Stimulated activated CD4-positive, alpha-beta T cell treated with anti-CD3 and anti-CD28 coated beads, TNF-alpha, amount 100 ng/mL, for 4 hours (primary cell): ENCODE measurements at places on chromosomes 1 and 21.

- DNase-seq: no peak
Observed at GRCh38 chr1:162305969-162306368, 70.7 kb downstream of the SPATA46 start.

GRCh38 chr1:67217417-67217816 is 51.2 kb downstream of the IL23R start:
- DNase-seq: no peak

- no peak for DNase-seq
Observed at GRCh38 chr1:217253985-217254384, 376.9 kb downstream of the GPATCH2 start.

DNA sequence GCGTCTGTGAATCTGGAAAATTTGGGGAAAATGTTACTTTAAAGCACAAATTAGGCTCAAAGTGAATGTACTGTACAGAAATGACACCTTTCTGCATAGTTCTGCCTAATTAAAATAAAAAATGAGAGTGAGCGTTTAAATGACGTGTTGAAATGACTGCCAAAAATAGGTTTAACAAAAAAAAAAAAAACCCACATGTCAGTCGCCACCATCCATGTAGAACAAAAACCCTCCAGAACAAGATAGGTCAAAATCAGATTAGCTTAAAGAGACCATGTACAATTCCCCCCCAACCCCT is 745 bp downstream of the PARP1 start:
- DNase-seq: no peak

GRCh38 chr1:247453245-247453644 is 4.7 kb downstream of the OR2B11 start:
- DNase-seq: no peak

GRCh38 chr1:184322253-184322652 is 64.6 kb upstream of the C1orf21 start:
- DNase-seq: no peak

GRCh38 chr1:111990878-111991718 is 1.6 kb upstream of the KCND3 start:
- DNase-seq: no peak

GRCh38 chr1:227897704-227898438 is 49.9 kb downstream of the WNT9A start:
- no peak for DNase-seq

- no peak for DNase-seq
Observed at GRCh38 chr1:240465531-240465940, 146.4 kb downstream of the GREM2 start.

DNA sequence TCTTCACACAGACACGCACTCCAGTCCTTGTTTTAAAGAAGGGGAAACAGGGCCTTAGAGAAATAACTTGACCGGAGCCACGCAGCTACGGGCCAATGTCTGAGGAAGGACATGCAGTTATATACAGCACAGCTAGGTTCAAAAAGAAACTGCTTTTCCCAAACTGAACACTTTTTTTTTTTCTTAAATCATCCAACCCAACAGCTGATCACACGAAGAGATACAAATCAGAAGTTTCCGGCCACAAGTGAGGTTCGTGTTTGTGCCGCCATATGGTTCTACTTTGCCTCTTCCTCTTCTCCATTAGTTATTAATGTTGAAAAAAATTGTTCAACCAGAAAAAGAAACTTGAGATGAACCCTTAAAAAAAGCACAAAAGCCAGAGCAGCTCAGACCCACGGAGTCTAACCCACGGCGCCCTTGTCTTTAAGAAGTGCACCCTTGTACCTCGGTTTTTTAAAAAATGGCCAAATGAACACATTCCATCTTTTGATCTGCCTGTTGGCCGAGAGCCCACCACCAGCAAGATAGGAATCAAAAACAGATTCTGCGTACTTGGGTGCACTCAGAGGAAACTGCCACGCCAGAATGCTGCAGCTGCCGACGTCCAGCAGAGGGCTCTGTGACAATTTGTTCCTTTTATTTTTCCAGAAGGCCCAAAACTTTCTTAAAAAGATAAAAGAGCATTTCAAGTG is 78.9 kb downstream of the SLC66A1 start:
- peak; percentile 23 for DNase-seq

DNA sequence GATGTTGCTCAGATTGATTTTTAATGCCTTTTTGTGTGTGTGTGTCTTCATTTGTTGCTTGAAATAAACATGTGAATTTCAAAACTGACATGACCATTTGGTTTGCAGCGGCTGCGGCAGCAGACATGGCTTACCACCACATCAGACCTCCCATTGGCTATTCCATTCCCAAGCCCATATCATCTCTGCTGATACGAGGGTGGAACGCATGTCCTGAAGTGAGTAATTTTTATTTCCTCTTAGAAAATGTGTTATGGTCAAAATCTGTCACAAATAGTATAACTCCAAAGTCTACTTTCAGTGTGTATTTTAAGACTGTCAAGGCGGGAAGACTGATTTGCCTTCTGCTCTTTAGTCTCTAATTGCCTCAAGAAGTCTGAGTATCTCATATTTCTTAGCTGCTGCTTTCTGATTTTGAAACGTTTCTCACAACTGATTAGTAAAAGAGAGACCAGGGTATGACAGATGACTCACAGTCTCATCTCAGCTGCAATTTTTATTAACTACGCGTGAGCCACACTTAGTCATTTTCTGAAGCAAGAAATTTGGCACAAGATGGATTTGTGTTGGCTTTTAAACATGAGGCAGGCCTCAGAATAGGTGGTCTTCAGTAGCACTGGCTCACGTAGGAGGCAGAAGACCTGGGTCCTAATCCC is 49.0 kb downstream of the LRRC53 start:
- DNase-seq: no peak

DNA sequence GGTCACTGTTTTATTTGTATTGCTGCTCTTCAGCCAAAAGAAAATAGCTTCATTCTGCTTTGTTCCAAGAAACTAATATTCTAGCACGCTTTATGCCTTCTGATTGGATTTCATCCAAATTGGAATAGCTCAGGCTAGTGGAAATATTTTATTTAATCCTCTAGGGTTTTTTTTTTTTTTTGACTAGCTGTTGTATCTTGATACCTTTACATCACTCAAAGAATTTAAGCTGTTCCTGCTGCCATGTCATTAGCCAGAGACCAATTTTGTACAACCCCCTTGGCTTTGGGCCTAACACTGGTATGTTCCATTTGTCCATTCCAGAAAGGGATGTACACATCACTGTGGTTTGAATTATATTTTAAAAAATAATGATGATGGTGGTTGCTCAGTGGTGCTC is 103.0 kb downstream of the DISC1 start:
- DNase-seq: no peak

- no peak for DNase-seq
Observed at GRCh38 chr1:1577367-1578011, 2.8 kb upstream of the SSU72 start.

DNA sequence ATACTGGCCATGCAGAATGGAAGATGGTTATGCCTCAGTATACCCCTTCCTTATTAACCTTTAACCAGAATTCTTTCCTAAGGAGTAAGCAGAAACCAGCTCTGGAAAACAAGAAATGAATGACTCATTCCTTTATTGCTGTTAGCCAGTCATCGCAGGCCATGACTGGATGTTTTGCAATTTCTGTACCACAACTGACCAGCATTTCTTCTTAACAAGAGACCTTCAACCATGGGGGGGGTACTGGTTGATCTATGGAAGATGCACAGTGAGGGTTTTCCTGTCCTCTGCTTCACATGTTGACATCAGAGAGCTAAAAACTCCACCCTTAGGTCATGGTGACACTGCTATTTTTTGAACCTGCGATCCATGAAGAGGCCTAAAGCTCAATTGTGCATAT is 28.0 kb upstream of the RNF2 start:
- DNase-seq: no peak

DNA sequence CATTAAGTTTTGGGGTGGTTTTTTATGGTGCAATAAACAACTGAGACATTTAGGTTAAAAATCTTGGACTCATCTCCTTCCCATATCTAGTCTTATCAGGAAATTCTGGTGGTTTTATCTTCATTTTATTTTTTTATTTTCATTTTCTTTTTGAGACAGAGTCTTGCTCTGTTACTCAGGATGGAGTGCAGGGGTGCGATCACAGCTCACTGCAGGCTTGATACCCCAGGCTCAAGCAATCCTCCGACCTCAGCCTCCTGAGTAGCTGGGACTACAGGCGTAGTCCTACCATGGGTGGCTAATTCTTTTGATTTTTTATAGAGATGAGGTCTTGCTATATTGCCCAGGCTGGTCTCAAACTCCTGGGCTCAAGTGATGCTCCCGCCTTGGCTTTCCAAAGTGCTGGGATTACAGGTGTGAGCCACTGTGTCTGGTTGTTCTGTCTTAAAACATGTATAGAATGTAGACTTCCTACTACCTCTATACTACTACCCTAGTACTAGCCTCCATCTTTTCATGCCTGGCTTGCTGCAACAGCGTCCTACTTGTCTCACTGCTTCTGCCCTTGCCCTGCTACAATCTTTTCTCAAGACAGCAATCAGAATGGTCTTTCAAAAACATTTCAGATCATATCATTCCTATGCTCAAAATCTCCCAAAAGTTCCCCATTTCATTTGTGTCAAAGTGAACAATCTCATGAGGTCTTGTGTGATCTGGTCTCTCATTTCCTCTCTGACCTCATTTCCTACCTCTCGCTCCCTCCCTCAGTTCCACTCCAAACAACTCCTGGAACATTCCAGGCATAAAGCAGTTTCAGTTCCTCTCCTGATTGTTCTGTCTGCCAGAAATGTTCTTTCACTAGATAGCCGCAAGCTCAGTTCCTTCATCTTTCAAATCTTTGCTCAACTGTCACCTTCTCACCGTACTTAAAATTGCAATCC is 5.9 kb upstream of the FCGR2A start:
- DNase-seq: no peak
